ENCODE measurements at places on chromosomes 5 and 9.

DNA sequence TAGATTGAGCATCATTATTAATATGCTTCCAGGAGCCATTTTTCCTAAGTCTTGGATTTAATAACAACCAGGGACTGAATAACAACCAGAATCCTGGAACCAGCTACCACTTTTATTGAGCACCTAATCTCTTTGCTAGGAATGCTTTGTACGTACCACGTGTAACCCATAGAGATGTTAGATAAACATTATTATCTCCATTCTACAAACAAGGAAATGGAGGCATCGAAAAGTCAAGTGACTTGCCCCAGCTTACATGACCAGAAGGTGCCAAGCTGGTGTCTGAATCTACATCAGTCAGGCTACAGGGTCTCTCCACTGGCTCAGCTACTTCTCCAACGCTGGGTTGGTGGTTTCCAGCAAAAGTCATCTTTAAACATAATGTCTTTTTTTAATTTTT lies 256.1 kb upstream of the ANKRD55 start:
- no peak for DNase-seq

DNA sequence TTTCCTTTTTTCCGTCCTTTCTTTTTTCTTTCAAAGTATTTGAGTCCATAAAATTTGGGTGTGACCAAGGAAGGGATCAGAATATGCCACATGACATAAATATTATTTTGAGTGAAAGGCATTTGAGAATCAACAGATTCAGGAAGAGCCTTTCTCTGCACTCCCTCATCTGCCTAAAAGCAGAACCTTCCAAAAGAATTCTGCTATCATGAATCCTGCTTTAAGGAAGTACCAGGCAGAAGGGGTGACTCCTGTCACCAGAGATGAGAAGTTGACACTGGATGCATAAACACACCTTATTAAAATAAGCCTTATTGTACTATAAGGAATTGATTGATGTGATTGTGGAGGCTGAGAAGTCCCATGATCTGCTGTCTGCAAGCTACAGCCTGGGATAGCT lies 196.7 kb downstream of the SREK1 start:
- DNase-seq = no peak

DNA sequence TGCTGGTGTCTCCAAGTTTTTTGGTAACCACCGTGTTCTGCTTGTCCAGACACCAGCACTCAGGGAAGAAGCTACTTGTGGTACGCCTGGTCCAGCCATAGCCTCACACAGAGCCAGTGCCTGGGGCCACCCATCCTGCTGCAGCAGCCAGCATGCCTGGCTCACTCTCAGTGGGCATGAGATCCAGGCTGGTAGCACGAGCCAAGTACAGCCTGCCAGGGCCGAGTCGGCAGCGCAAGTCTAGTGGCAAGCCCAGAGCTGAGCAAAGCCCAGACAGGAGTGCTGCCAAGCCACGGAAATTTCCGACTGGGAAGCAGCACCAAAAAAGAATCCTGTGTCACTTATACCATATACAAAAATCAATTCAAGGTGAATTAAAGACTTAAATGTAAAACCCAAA lies 36.3 kb upstream of the FBXL17 start:
- DNase-seq = no peak

DNA sequence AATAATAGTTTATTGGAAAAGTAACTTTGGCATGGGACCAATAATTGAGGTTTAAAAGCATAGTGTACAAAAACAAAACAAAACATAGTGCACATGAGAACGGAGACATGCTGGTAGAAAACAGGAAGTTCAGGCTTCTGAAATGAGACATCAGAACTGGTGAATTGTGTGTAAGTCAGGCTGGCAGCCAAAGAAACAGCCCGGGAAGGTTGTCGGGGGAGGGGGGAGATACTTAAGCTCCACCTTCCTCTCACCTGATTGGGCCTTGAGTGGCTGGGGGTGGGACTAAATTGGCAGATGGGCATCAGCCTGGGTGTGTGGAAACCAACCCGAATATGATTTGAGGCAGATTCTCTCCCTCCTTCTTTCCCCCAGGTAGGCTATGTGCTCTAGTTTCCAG lies 256.3 kb downstream of the SMARCA2 start:
- DNase-seq = no peak

DNA sequence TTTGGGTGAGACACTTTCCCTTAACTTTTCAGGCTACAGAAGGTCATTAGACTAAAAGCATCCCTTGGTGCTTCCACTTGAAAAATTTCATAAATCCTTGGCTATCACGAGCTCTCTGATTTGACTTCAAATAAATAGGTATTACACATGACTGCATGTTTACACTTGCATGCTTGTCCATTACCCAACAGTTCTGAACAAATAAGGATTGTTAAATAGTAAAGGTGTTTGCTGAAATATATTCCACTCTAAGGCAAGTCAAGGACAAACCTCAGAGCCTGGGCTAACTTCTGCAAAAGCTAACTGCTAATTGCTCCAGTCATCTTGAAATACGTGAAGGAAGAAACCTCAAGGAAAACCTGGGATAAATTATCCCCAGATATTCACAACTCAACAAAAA lies 14.5 kb downstream of the FBXW2 start:
- no peak for DNase-seq

DNA sequence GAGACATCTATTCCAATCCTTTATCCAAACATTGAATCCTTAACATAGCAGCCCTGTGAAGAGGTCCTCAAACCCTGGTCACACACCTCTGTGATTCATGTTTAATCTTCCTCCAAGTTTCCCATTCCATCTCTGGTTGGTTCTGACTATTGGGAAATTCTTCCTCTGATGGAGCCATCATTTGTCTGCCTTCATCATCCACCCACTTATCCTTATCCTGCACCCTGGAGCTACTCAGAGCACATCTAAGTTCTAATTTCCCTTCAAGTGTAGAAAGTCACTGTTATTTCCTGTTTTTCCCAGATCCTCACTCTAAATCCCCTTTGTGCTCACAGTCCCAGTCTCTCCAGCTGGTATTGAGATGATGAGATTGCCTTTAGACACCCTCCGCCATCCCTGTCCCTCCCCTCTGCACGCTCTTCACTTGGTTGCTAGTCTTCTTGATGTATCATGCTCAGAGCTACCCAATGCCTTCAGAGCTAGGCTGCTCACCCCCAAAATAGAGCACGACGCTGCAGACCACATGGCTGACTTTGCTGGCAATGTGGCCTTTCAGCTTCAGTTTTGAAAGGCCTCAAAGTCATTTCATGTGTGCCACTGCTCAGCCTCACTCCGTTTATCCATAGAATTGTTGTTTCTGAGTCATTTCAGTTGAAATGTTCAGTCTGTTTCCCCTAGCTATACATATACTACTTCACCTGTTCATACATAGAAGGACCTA lies 154.3 kb downstream of the PALM2AKAP2 start:
- DNase-seq = no peak

DNA sequence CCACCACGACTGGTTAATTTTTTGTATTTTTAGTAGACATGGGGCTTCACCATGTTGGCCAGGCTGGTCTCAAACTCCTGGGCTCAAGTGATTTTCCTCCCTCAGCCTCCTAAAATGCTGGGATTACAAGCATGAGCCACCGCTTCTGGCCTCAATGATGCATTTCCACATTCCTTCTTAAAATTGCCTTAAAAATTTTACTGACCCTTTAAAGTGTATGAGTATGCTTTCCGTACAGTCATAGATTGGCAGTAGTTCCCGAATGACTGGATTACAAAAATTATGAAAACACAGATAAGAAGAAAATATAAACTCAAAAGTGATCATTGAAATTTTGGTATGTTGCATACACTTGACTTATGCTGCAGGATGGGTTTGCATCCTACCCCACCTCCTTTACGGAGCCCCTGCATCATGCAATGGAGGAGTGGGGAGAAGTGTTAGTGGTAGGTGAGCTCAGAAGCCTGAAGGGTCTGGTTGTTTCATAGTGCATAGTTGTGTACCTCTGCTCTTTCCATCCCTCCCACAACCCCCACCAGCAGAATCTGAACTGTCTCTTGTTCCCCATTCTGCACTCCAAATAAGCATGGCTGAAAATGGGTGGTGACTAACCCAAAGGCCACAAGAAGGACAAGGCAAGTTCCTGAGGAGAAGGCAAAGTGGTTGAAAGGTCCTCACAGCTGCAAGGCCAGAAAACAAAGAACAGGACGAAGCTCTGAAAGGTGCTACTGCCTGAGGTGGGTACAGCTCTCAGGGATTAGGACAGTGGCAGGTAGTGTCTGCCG lies 26.8 kb downstream of the ANKRD55 start:
- no peak for DNase-seq

DNA sequence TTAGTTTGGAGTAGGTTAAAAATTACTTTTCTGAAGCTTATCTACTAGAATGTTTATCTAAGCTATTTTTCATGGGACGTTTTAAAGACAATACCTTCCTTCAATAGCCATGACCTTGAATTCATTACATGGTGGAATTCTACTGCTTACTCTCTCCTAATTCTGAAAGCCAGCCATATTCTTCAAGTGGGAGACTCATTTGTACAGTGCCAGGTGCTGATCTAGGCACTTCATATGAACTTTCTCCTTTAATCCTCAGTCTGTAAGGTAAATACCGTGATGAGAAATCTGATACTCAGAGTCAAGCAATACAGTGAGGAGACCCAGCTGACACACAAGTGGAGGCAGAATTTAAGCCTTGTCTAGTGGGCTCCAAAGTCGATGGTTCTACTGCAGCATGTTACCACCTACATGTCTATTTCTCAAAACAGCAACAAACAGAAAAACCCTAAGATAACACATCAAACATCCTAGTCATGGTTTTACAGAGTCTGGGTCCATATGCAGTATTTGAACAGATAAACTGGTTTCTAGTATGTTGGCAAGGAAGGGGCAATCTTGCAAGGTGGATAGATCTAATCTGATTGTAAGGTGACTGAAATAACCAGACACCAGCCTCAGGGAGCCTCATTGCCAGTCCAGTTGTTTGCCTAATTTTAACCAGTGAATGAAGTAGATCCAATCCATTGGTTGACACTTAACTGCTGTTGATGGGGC lies 243.7 kb downstream of the PIK3R1 start:
- DNase-seq = no peak

DNA sequence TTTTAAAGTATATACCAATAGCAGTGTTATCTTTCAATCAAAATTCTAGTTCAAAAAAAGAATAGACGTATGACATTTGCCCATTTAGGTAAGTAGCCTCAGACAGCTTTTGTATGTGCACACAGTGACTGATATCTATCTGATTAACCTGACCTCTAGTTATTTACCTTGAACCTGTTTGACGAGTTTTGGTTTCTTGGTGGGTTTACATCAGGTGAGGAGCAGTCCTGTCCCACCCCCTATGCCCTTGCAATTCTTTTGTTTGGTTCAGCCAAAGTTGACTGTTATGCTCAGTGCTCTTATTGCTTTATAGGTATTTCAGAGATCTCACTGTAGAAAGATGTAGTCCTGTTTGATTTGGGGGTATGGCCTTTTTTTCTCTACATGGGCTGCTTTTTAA lies 147.2 kb downstream of the ISOC1 start:
- DNase-seq = no peak

DNA sequence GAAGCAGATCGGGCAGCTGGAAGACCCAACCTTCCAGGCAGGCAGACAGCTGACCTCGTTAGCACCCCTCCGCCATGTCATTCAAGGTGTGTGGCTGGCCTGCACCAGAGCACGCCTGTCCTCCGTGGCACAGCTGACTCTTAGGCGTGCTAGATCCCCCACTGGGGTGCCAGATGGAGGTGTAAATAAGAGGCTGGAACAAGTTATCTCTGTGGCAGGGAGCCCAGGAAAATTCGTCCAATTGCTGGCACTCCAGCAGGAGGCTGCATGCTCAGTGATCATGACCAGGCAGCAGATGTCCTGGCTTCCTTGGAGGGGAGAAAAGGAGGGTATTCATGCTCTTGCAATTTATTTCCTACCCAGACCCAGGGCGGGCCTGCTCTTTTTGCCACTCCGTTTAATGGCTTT lies 7.8 kb upstream of the ALDOB start:
- no peak for DNase-seq

GRCh38 chr5:179620703-179621350 lies 2.6 kb downstream of the HNRNPH1 start:
- no peak for DNase-seq

All from NCI-H1436 treated with DMSO at 0.1 percent for 48 hours (cell line).